Retina (tissue), 1 donor: ENCODE measurements at places on chromosomes 5 and 9.

GRCh38 chr9:128257086-128257825 is 18.6 kb downstream of the GOLGA2 start:
- no peak for DNase-seq

DNA sequence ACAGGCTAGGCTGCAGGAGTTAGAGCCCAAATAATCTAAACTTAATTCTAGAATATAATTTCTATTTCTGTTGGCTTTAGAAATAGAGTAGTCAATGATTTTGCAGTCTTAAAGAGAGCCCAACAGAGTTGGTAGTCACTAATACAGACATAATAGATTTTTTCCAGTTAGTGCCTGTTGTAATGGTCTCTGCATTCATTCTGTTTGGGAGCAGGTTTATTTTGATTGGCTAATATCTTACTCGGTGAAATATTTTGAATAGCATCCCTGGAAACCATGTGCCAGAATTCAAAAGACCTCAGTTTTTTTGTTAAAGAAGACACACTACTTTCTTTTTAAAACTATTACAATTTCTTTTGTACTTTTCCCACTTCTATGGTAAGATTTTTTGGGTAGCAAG is 107.2 kb downstream of the RASGRF2 start:
- DNase-seq = no peak

- no peak for DNase-seq
Observed at GRCh38 chr9:124684169-124684568, 86.9 kb downstream of the NR6A1 start.

DNA sequence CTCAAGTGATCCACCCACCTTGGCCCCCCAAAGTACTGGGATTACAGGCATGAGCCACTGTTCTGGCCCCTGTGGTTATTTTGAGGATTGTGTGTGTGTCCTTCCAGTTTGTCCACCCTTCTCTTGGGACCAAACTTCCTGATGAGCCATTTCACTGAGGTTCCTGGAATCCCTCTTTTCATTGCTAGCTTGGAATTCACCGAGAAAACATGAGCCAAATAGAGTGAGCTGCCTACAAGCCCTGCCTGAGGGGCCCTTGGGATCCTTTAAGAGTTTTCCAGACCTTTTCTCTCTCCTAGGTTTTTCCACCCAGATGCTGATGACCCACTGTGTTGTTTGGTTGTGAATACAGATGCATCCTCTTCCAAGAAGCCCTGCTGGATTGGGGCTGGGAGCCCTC is 13.2 kb upstream of the KIF12 start:
- DNase-seq = no peak

DNA sequence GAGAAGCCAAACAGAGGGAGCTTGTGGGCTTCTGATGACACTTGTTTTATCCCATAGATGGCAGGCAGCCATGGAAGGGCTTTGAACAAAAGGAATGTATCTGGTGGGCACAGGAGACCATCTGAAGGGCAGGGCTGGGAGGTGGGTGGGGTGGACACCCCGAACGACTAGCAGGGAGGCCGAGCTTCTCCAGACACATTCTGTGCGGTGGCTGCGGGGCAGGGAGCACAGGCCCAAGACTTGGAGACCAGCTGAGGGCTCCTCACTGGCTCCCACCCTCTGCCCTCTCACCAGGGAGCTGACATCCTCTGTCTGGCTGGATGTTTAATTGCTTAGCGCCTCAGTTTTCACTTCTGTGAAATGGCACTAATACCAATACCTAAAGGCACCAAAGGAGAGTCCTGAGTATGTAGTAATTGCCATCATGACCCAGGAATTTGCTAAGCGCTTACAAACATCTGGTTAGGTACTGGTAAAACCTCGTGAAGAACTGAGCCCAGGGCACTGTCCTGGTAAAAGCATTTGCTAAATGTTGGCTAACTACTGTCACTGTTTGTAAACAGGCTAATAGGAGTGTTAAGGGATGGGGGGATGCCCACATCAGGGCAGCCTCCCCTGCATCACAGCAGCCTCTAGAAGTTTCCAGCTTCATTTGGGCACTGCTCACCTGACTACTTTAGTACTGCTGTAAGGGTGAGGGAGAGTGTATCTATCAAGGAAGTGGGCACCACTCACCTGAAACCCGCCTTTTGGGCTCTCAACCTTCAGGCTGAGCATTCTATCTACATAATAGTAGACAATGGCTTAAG is 2.1 kb upstream of the PHF2 start:
- no peak for DNase-seq

GRCh38 chr9:79651251-79651795 is 79.6 kb downstream of the TLE4 start:
- DNase-seq = peak; percentile 83

GRCh38 chr9:3043369-3043768 is 199.5 kb upstream of the PUM3 start:
- DNase-seq = no peak

GRCh38 chr9:18255747-18256146 is 218.2 kb upstream of the ADAMTSL1 start:
- no peak for DNase-seq
